Activated CD8-positive, alpha-beta memory T cell treated with anti-CD3 and anti-CD28 coated beads, Interleukin-2, amount 50 U/mL, for 4 hours (primary cell): ENCODE measurements at places on chromosomes 5 and 9.

GRCh38 chr9:69759021-69759420, 790 bp downstream of the PTAR1 start:
- DNase-seq: no peak

GRCh38 chr9:93057703-93058354, 672 bp upstream of the SUSD3 start:
- no peak for DNase-seq

- no peak for DNase-seq
Measured at GRCh38 chr5:56478062-56478461, 244.9 kb upstream of the ANKRD55 start.

GRCh38 chr5:143302341-143303045, 101.0 kb downstream of the NR3C1 start:
- DNase-seq: no peak

- DNase-seq: no peak
Measured at GRCh38 chr9:38254151-38254550, 138.4 kb upstream of the ALDH1B1 start.

DNA sequence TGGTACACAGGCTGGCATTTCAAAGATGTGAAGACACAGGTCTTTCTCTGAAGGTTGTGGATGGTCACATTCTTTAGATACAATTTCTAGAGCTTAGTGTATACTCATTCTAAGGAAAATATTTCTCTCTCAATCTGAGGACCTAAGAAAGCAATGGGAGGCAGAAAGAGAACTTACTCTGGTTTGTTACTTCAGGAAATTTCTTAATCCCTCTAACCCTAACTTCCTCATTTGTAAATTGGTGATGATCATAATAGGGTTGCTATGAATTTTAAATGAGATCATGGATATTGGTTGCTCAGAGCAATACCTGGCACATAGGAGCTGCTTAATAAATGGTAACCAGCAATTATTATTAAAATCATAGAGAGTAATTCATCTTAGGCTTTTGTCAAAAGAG, 22.1 kb downstream of the FAM170A start:
- DNase-seq: no peak

DNA sequence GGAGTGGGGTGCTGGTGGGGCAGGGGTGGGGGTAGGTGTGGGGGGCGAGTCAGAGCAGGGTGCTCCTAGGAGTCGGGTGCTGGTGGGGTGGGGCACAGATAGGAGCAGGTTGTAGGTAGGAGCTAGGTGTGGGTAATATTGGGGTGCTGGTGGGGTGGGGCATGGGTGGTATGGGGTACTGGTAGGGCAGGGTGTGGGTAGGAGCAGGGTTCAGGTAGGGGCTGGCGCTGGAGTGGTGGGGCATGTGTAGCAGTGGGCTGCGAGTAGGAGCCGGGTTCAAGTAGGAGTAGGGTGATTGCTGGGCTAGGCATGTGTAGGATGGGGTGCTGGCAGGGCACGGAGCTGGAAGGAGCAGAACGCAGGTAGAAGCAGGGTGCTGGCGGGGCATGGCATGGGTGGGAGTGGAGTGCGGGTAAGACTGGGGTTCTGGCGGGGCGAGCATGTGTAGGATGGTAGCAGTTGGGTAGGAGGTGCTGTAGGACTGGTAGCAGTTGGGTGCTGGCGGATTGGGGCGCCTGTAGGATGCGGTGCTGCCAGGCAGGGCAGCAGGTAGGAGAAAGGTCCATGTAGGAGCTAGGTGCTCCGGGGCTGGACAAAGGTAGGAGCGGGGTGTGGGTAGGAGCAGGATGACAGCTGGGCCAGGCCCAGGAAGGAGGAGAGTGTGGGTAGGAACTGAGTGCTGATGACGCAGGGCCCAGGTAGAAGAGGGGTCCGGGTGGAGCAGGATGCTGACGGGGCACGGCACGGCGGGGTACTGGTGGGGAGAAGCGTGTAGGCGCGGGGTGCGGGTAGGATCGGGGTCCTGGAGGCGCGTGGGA, 105.5 kb upstream of the SIMC1 start:
- DNase-seq: peak; percentile 20

DNA sequence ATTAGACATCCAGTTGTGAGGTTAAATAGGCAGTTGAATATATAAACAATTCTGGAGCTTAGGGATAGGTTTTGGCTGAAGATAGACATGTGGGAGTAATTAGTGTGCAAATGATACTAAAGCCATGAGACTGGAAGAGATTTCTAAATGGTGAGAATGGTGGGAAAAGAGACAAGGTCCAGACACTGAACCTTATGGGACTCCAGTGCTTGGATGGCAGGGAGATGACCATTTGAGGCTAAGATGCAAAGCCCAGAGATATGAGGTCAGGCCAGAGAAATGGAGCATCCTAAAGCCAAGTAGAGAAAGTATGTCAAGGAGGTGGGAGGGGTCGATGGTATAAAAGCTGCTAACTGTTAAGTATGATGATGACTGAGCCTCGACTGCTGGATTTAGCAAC, 115.6 kb downstream of the SEMA5A start:
- DNase-seq: no peak

DNA sequence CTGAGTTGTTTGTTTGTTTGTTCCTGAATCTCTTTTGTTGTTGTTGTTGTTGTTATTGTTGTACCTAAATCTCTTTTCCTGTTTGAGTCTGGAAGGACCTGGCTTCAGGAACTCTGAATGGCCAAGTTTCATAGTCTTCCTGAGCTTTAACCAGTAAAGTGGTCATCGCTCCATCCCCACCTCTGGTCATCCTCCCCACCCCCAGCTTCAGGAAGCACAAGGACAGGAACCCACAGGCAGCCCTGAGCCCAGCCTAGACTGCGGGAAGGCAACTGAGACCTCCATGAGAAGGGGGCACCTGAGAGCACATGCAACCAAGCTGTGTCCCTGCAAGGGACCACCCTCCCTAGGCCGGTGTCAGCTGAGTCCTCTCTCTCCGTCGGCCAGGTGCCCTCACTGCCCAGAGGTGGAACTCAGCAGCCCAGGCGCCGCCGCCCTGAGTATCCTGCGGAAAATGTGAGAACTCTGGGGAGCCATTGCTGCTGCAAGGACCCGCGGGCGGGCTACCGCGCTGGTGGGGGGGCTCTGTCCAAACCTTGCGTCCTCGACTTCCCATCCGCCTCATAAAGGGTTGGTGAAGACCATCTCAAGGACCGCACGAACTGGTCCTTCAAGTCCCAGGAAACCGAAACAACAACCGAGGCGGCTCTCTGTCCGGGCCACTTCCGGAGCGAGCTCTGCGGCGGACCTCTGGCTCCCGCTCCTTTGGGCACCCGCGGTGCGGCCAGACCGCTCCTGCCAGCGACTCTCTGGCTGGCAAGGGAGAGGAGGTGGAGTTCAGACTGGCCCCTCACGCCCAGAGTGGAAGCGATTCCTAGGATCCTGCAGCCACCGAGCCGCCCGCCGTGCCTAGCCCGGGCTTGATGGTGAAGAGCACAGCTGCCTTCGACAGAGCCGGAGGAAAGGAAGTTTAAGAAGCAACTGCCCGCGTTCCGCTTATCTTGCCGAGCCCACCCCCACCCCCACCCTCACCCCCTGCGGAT, 4.2 kb downstream of the BARX1 start:
- DNase-seq: no peak
